ENCODE measurements at places on chromosomes 6 and 20.

GRCh38 chr6:169898788-169899480 lies 147.5 kb downstream of the ERMARD start:
- peak; percentile 15 for DNase-seq

- DNase-seq = no peak
These were observed 2.5 kb downstream of the C20orf202 start for GRCh38 chr20:1205802-1206201.

GRCh38 chr6:57254055-57254717 lies 32.1 kb upstream of the RAB23 start:
- no peak for DNase-seq

GRCh38 chr6:53375847-53376246 lies 27.1 kb upstream of the ELOVL5 start:
- DNase-seq = no peak

DNA sequence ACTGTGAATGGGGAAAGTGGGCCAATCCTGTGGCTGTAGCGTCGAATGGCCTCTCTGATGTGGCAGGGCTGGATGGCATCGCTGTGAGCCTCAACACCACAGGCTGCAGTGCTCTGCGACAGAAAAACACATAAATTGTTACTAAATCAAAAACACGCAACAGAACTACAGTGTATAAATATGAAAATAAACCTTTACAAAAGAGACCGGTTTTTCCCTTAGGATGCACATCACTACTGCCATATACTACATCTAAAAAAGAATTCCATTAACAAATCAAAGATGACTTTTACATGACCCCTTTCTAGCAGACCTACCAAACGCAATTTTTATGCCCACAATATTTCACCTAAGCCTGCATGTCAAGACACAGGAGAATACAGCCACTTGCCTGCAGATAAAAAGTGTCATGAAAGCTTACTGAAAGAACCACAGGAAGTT lies 395.5 kb upstream of the RUNX2 start:
- no peak for DNase-seq

- DNase-seq = no peak
These were observed 652.1 kb downstream of the CBLN4 start for GRCh38 chr20:55353206-55353605.

DNA sequence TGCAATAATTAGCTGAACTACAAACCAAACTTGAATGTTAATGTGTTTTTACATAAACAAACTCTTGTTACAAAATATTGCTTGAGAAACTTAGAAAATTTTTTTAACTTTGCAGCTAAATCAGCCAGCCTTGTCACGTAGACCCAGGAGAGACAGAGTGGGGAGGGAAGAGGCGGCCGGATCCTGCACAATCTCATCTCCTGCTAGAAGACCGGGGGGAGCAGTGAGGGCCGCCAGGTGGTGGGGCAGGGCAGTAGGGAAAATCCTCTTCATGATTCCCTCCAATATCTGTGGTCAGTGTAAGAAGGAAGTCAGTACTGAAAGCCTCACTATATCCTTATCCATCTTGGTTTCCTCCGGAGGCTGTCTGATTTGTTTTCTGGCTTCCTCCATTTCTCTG lies 193.3 kb downstream of the PACRG start:
- no peak for DNase-seq

GRCh38 chr6:87731818-87732661 lies 30.0 kb upstream of the AKIRIN2 start:
- peak; percentile 80 for DNase-seq

GRCh38 chr6:132401618-132402285 lies 477 bp upstream of the MOXD1 start:
- DNase-seq = no peak

GRCh38 chr6:107957308-107957908 lies 600 bp downstream of the SEC63 start:
- peak; percentile 57 for DNase-seq

DNA sequence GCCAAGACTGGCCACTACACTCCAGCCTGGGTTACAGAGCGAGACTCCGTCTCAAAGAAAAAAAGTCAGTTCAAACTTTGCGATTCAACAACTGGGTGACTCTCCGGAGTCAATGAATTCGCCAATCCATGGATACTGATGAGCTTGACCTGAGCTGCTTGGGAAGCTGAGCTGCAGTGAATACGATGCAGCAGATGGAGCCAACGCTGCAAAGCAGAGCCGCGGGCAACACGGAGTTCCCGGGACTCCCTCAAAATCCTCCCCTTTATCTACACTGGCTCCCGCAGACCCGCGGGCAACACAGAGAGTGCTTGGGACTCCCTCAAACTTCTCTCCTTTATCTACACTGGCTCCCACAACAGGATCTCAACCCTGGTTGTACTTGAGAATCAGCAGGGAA lies 62.6 kb upstream of the SALL4 start:
- DNase-seq = no peak

GRCh38 chr6:35050757-35051330 lies 90.3 kb downstream of the TCP11 start:
- no peak for DNase-seq

- no peak for DNase-seq
These were observed 132.5 kb downstream of the FAXC start for GRCh38 chr6:99216959-99217358.

DNA sequence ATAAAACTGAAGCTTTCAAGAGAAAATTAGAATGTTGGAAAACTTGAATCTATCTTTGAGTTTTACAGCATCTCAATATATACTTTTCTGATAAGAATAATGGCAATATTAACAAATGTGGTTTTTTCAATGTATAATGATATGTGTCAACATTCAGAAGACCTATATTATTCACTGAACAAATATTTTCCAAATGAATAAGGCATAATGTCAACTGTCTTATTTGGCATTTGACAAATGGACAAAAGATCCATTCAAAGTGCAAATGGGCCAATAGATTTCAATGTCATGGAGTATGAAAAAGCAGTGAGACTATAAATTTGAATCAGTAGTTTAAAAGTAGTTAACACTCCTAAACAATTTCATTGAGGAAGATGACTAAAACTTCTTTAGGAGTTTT lies 20.9 kb downstream of the LMBRD1 start:
- no peak for DNase-seq

GRCh38 chr6:12064538-12065071 lies 52.5 kb downstream of the HIVEP1 start:
- no peak for DNase-seq

- DNase-seq = no peak
These were observed 178.8 kb upstream of the PMEPA1 start for GRCh38 chr20:57888591-57888990.

GRCh38 chr6:35737413-35738211 lies 780 bp downstream of the ARMC12 start:
- peak; percentile 85 for DNase-seq

GRCh38 chr6:1784422-1784884 lies 174.7 kb downstream of the FOXC1 start:
- DNase-seq = no peak

- DNase-seq = no peak
These were observed 10.7 kb upstream of the KCNK15 start for GRCh38 chr20:44734938-44735337.

GRCh38 chr20:24129641-24130040 lies 141.1 kb upstream of the GGTLC1 start:
- DNase-seq = no peak

DNA sequence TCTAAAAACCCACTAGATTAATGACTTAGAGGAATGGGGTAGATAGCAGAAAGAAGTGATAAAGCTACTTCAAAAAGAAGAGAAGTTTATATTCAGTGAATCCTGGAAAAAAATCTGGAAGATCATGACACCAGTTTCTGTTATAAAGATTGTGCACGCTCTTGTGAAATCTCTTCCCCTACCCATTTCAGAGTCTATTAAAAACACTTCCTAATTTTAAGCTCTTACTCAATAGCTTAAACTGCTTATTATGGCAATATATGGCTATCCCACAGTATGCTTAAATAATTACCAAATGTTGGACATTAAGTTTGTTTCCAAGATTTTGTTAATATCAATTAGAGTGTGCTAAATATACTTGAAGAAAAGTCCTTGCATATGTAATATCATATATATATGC lies 585.3 kb upstream of the MAN1A1 start:
- no peak for DNase-seq

DNA sequence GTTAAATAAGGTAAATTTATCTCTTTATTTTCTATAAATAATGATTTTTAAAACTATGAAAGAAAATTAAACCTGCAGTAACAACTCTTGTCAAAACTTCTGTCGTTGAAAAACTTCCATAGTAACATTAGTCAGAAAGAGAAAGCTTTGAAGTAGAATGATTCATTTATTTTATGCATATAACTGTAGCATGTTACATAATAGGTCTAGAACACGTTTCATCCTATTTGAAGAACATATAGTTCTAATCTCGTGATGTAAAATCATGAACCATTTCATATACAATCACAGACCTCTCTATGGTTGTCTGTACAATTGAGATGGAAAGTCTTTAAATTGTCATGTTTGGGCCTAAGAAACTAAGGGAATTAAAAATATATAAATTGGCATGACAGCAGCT lies 61.3 kb upstream of the MYLIP start:
- DNase-seq = no peak

- DNase-seq = no peak
These were observed 77.7 kb downstream of the FLRT3 start for GRCh38 chr20:14259689-14260088.

- DNase-seq = peak; percentile 30
These were observed 34.7 kb downstream of the MAN1A1 start for GRCh38 chr6:119314885-119315272.

DNA sequence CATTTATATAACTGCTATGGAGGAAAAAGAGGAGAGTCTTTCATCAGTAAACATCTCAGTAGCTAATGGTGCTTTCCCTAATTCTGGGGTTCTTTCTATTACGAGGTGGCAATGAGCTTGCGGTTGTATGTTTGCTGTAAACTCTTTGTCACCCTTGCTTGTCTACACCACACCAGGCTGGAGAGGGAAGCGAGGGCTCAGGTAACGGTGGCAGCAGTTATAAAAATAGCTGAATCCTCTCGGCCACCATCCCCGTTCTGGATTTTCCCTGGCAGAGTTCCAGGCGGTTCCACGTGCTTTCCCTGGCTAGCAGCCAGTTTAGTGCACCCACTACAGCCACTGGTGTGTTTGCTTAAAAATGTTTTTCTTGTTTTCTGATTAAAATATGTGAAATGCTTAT lies 39.0 kb downstream of the MAS1 start:
- DNase-seq = no peak

Measured in Ammon's horn (tissue), 1 donor.